DND-41 (cell line): ENCODE measurements at places on chromosomes 3 and 15.
A peak's percentile ranks its signal among the peaks of the same experiment; 100 is the strongest.

DNA sequence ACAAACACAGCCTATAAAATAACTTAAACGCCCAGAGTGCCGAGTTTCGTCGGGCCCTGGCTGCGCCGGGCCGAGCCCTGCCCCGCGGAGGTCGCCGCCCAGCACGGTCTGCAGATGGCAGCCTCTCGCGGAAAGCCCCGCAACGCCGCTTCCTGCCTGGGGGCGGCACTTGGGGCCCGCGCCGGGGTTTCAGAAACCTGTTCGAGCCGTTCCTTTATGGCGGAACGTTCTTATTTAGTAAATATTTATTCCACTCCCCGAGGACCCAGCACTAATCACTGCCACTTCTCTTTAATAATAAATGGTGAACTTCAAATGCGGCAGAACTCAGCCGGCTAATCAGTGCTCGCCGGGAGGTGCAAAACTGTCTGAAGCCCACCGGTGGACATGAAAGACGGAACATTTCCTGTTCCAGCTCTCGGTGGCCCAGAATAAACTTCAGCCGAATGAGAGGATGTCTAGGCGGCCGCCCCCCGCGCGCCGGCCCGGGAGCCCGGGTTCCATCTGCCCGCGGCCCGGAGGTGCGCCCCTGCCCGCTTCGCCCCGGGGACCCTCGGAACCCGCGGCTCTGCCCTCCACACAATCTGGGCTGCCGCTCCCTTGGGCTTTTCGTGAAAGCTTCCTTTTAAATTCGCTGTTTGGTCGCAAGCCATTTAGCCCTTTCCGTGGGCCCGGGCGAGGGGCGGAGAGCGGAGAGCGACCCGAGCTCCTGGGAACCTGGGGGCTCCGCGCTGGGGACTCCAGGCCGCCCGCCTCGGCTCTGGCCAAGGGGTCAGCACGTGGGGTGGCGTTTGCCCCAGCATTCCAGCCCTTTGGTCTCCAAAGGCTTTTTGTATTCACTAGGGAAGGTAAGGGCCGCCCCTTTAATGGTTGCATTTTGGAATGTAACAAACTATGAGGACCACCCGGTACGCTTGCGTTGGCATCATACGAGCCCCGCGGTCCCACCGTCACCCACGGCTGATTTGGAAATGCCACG, 110.8 kb upstream of the ATP11B start:
- peak; percentile 10 for DNase-seq

DNA sequence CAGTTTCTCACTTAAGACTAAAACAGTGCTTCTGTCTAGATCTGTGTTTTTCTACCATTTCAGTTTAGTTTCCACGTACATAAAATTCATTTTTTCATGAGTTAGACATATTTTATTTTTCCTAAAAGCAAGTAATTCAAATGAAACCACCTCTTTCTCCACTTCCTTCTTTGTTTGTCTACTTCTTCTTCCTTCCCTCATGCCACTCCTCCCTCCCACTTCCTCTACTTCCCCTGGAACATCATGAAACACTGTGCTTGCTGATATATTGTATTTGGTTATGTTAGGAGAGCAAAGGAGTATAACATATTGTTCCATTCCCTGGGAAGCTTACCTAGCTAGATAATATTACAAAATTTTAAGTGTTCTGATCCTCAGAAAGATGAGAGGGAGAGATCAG, 36.7 kb upstream of the GOLGA8B start:
- DNase-seq: no peak

DNA sequence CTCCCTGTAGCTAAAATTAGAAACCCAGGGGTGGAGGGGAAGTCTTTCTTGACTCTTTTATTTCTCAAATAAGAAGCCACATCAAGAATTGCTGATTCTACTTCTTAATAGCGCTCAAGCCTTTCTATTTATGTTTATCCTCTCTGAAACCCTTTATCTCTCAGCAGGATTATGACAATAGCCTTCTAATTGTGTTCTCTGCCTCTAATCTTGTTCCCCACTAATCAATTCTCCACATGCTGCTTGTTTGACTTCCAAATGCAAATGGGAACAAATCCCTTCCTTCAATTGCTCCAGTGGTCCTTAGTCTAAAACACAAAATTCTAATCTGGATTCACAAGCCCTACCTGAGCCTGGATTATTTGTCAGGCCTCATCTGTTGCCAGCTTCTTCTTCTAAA, 43.7 kb upstream of the CFAP20DC start:
- no peak for DNase-seq

DNA sequence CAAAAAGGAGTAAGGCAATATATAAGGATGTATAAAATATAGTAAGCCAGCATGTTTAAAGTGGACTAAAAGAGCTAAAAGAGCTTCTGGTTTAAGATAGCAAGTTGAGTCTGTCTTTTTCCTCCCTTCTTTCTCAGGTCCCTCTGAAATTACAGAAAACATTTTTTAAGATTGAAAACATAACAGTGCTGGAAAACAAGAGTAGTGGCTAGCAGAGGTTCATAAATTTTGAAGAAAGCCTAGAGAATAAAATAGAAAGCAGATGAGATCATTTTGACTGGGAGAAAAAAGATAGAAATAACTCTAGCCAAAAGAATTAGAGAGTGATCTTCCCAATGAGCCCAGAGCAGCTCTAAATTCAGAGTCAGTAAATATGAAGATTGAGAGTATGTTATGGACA, 41.9 kb downstream of the ATP8B4 start:
- no peak for DNase-seq

DNA sequence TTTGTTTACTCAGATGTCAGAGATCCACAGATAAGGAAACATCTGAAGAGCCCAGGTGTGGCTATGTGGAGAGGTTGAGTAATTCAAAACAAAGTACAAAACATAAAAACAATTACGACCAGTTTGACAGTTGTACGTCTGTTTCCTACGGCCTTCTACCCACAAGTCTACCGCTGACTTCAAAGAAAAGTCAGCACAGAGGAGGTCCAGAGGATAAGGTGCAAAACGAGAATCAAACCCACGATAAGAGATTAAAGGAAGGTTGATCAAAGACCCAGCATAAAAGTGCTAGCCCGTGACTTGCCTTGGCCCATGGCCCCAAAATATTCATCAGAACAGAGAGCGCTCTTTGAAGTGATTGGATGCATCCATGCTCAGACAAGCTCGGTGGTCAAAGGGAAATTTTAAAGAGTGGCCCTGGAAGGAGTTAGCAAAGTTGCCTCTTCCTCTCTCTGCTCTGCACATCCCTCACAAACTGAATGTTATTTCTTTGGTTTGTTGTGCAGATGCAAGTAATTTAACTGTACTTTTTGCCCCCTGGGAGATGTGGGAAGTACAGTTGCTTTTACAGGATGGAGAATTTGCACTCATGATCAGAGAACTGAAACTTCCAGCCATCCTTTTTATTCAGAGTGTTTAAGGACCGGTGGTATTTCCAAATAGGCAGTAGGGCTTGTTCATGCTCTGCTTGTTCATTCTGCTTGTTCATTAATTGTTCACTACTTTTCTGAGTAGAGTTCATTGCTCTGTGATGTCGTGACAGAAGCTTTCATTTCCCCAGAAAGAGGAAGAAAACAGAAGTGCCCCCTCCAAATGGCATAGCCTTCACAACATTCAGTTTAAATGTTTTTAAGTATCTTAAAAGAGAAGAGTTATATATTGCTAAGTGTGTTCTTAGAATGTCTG, 31.1 kb downstream of the MME start:
- peak; percentile 76 for DNase-seq

- no peak for DNase-seq
Observed at GRCh38 chr3:152304160-152304559, 35.4 kb downstream of the MBNL1 start.

GRCh38 chr15:70793694-70794093, 30.3 kb upstream of the UACA start:
- no peak for DNase-seq

- DNase-seq: no peak
Observed at GRCh38 chr3:153144779-153145178, 17.2 kb upstream of the RAP2B start.

- DNase-seq: no peak
Observed at GRCh38 chr3:124221422-124221821, 229.5 kb upstream of the ROPN1 start.

DNA sequence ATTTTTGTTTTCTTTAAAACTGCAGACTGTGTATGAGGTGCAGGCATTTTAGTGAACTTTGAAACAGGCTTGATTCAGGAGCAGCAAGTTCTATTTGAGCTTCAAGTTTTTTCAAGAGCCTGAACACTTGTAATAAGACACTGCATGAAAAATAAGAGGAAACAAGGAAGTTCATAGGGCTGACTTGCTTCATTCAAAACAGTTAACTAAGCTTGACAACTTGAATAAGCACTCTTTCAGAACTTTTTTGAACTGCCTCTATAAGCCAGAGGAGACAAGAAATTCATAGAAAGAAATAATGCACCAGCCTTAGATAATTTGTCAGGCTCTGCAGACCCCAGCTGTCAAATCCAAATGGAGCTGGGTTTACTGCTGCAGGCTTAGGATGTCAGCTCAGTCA, 130.2 kb downstream of the SSR3 start:
- no peak for DNase-seq

GRCh38 chr3:64827431-64827830, 139.6 kb upstream of the ADAMTS9 start:
- no peak for DNase-seq

DNA sequence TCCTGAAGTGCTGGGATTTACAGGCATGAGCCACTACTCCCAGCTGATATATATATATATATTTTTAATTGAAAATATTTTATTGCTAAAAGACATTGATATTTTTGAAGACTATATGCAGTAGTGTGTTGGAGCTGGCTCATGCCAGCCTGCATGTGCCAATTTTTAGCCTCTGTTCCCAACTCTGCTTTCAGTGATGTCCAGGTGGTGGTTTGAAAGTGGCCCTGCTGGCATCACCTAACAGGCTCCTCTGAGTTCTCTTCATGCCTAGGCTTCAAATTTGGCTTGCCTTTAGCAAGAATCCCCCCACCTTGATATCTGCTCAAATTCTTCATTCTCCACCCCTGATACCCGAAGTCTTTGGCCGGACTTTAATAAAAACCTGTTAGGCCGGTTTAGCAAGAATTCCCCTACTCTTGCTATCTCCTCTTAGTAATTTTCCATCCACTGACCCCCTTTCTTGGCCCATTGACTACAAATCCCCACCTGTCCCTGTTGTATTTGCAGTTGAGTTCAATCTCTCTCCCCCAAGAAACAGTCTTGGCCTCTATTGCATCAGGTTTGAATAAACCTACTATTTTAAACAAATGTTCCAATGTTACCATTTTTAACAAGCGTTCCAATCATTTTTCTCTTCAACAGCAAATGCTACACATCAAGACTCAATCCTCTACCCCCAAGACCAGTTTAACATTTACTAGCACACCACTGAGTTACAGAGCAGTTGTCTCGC, 23.9 kb upstream of the CTSH start:
- DNase-seq: no peak

DNA sequence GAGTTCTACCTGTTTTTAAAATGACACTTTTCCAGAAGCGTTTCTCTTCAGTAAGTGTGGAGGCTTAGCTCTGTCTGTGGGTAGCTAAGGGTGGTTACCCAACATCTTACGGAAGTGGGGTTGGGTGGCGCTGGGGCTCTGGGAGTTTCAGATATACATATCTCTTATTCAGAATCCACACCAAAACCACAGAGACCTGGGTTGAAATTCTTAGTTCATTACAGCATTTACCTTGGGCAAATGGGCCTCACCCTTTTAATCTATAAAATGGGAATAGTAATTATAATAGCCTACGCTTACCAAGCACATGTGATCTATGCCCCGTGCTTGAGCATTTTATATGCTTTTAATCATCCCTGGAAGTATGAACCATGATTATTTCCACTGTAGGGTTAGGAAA, 9.4 kb downstream of the PTPRG start:
- DNase-seq: no peak

DNA sequence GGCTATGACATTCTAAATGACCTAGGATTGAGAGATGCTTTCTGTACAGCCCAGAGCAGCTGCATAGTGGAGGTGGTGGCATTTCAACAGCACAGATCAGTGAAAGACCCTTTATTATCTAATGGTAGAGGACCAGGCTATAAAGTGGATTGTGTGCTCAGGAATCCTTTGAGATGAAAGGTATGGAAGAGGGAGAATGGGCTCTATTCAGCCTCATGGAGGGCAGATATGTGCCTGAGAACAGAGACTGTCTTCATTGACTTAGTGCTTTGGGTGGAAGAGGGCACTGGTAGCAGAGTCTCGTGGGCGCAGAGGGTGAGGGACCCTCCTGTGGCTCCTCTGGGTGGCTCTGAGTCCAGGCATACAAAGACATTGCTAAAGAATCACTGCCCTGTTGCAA, 130.0 kb upstream of the SLC24A5 start:
- DNase-seq: no peak

- no peak for DNase-seq
Observed at GRCh38 chr3:149599236-149599635, 58.6 kb downstream of the WWTR1 start.

DNA sequence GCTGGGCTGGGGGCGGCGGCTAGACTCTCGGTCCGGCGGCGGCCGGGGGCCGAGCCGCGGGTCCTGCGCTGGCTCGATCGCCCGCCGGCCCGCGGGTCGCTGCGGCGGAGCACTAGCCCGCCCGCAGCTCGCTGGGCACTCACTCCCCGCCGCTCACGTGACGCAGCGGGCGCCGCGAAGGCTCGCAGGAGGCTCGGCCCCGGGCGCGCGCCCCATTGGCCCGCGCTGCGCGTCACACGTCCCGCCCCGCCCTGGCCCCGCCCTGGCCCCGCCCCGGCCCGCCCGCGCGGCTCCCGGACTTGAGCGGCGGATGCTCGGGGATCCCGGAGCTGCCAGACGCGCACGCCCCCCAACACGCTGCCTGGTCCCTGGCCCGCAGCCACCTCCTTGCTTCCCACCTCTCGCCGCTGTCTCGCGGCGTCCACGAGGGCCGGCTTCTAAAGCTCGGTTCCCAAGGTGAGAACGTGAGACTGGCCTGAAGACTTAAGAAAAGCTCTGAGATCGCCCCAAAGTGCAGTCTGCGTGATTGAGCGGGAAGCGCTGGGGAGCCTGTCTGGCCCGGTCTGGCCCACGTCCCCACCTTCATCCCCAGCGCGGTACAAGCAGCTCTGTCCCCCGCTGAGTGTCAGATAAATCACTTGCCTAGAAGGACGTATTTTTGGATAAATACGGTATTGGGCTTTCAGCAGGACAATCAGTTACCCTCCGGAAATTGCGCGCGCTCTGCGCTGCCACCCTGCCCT, at the start of gene KLF15:
Gene KLF15, minus strand, starts transcription at position 114 of the 743 bp plus-strand sequence. CDS start 4,486 bp downstream, outside the sequence.
- no peak for DNase-seq

GRCh38 chr15:60118626-60119025, 114.5 kb downstream of the FOXB1 start:
- no peak for DNase-seq

DNA sequence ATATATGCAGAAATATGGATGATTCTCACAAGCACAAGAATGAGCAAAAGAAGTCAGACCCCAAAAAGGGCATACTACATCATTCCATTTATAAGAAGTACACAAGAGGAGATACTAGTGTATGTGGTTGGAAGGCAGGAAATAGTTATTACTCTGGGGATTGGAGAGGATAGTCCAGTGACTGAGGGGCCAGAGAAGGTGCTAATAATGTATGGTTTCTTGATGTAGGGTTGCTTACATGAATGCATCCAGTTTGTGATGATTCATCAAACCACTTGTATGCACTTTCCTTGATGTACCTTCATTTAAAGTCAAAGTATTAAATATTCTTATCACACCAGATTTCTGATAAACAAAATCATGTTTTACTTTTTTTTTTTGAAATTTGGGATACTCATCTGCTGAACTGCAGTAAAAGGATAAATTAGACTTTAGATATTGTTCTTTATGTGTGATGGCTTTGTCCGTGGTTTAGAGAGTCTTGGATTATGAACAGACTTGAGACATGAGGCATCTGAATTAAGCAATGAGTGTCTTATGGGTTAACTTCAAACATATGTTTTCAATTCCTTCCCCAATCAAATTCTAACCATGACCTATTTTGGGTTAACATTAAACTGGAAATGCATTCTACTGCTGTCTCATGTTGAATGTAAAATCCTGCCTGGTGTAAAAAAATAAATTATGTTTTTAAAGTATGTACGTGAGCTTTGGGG, 171.2 kb downstream of the SEMA6D start:
- DNase-seq: no peak
